ENCODE measurements at places on chromosomes 4 and X.
A peak's percentile ranks its signal among the peaks of the same experiment; 100 is the strongest.

DNA sequence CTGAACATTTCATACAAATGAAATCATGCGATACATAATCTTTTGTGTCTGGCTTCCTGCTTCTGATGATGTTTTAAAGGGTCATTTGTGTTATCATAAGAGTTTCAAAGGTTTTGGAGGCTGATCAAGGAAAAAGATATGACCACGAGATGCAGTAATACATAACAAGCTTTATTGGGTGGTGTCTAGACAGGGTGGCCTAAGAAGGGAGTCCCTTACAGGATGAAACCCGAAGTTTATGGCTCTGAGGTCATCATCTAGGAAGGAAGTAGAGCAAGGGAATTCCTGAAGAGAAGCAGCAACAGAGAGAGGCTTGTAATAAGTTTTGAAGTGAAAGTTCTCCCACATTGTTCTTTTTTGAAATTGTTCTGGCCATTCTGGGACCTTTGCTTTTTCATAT is 40.8 kb upstream of the SOD3 start:
- DNase-seq, result no peak

DNA sequence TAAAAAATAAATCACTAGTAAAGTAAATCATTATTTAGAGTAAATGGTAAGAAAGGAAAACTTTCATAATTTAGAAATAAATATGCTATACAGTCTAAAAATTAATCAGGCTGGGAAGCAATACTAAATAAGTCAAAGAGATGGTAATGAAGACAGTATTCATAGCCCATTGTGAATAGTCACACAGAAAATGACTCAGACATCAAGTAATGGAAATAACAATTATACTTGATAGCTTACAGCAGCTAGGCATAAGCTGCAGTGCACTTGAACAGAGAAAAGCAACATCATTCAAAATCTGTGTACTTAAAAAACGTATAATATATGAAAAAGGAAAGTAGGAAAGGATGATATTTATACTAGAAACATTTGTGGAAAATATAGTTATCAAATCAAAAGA is 642.5 kb upstream of the GNPDA2 start:
- DNase-seq, result no peak

DNA sequence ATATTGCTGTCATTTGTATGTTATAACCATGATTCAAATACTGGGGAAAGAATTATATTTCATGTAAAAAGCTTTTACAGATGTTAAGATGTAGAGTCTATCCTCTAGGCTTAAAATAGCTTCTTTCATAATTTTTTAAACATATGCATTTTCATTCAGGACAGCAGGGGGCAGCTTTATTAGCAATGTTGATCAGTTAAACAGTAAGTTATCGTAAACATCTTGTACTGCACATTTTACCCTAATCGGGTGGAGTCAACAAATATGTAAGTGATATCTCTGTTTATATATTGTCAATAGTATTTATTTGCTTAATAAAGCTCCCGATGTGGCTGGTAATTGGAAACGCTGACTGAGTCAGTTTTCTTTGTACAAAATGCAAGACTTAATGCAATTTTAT is 142.5 kb upstream of the MED14 start:
- no peak for DNase-seq

GRCh38 chrX:154412468-154412867 is 1.1 kb downstream of the TAFAZZIN start:
- DNase-seq, result peak; percentile 37

DNA sequence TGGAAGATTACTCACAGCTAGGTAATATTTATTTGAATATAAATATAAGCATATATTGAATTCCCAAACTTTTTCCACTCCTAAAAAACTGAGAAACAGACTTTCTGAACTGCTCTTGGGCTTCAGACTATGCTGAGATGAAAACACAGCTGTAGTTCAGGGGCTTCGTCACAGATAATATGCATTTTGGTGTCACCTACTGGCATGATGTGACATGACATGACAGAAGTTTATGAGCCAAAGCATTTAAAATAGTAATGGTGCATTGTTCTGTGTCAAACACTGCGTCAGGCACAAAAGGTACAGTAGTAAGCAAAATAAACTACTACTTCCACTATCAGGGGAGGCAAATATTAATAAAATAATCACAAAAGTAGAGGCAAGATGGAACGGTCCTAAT is 171.3 kb downstream of the BTC start:
- DNase-seq, result peak; percentile 10

DNA sequence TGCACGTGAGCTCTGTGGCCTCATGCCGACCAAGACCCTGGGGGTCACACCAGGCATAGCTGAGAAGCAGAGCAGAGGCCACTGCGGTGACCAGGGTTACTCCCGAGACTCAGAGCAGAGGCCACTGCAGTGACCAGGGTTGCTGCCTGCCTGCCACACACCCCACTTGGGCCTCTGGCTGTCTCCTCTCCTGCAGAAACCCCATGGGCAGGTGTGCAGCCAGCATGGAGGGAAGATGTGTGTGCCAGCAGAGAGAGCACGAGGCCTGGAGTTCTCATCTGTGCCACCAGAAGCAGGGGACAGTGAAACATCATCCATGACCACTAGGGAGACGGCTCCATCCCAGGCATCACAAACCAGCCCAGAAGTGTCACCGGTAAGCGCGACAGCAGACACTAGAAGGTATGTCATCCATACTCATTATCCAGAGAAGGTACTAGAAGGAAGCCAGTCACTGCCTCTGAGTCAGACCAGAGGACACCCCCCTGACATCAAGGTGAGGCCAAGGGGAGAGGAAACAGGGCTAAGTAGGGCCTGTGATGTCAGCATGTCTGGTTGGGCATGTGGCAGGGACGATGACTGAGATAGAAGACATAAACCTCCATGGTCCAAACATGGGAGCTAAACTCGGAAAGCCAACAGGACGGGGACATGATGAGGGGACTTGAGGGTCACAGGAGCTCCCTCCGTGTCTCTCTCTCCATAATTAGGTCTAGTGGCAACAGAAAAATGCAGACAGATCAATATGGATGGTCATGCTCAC is 24.2 kb upstream of the SPON2 start:
- DNase-seq, result no peak

DNA sequence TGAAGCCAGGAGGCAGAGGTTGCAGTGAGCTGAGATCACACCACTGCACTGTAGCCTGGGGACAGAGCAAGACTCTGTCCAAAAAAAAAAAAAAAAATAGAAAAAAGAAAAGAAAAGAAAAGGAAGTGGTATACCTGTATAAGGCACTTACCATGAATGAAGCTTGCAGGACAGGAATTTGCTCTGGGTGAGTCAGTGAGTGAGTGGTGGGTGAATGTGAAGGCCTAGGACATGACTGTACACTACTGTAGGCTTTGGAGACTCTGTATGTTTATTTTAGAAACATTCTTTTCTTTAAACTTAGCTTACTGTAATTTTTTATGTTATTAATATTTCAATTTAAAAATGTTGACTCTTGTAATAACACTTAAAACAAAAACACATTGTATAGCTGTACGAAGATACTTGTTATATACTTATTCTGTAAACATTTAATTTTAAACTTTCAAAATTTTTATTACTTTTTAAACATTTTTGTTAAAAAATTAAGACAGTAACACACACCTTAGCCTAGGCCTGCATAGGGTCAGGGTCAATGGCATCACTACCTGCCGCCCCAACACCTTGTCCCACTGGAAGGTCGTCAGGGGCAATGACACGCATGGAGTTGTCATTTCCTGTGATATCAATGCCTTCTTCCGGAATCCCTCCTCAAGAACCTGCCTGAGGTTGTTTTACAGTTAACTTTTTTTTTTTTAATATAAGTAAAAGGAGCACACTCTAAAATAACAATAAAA is 78.7 kb downstream of the CLNK start:
- DNase-seq, result no peak

DNA sequence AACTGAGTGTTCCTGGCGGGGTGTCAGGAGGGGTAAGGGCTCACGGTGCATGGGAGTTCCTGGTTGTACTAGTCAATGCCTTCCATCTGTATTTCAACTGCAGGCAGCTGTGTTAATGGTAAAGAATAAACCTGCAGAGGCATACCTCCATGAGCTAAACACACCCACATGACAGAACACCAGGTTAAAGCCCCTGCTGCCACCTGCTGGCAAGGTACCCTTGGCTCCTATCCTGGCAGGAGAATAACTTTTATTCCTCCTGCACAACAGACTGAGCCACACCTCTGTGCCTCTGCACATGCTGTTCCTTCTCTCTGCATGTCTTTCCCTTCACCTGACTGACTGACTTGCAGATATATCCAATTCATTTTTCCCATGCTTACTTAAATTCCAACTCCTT is 11.1 kb downstream of the ITIH6 start:
- peak; percentile 50 for DNase-seq

- DNase-seq, result no peak
Observed at GRCh38 chr4:75565481-75565880, 9.6 kb downstream of the ODAPH start.

- DNase-seq, result no peak
Observed at GRCh38 chr4:164821711-164822110, 55.3 kb upstream of the APELA start.

GRCh38 chr4:93748373-93749291 is 79.9 kb upstream of the ATOH1 start:
- DNase-seq, result no peak

GRCh38 chrX:110168585-110168984 is 149.3 kb downstream of the AMMECR1 start:
- DNase-seq, result no peak

GRCh38 chrX:110000847-110001713 is 1.8 kb upstream of the TMEM164 start:
- DNase-seq, result peak; percentile 27

- DNase-seq, result no peak
Observed at GRCh38 chr4:8319731-8320385, 50.3 kb downstream of the HTRA3 start.

DNA sequence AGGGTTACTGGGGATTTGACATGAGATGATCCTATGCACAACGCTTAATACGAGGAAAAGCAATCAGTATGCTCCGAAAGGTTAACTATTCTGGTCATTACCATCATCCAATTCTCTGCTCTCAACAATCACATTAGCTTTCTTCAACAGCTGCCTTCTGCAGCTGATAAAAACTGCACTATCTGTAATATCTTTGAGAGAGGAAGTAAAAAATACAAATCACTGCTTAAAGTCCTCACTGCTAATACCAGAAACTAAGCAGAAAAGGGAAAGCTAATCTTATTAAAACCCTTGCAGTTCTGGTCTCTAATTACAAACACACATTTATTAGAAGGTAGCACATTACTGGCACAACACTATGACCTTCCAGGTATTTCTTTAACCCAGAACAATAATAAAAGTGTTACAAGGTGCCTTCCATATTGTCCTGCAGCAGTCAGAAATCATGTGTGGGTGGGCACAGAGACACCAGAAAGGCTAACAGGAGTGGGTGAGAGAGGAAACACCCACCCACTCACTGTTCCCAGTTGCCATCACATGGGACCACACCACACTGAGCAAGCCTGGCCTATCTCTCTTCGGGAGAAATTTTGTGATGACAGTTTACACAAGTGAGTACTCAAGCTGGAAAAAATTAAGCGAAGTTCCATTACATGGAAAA is 71.0 kb downstream of the RELL1 start:
- no peak for DNase-seq

DNA sequence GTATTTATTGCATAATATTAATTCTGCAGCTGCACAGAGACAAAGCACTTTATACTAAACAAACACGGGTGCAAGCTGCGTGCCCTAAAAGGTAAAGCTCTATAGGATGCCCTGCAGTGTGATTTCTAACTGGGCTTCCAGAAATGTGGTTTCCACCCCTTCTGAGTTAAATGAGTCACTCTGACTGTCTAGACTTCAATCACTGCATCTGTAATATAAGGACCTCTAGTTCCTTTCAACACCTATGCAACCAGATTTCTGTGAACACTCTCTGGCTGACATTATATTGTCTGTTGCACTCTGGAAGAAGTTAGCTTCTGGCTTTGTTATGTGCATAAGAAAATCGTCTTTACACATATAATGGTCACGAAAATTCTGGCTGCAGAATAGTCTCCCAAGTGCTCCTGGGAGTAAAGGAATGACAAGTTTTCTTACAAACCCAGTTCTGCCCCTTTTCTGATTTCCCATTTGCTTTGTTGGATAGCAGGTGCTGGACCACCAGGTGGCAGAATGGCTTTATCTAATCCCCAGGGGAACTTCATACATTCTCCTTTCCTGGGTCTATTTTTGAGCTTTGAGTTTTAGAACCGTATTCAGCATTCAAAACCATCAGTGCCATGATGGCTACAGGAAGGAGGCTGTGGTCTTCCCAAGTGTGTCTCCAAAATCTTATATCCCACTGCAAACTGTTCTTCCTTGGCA is 842.2 kb downstream of the STIM2 start:
- no peak for DNase-seq

DNA sequence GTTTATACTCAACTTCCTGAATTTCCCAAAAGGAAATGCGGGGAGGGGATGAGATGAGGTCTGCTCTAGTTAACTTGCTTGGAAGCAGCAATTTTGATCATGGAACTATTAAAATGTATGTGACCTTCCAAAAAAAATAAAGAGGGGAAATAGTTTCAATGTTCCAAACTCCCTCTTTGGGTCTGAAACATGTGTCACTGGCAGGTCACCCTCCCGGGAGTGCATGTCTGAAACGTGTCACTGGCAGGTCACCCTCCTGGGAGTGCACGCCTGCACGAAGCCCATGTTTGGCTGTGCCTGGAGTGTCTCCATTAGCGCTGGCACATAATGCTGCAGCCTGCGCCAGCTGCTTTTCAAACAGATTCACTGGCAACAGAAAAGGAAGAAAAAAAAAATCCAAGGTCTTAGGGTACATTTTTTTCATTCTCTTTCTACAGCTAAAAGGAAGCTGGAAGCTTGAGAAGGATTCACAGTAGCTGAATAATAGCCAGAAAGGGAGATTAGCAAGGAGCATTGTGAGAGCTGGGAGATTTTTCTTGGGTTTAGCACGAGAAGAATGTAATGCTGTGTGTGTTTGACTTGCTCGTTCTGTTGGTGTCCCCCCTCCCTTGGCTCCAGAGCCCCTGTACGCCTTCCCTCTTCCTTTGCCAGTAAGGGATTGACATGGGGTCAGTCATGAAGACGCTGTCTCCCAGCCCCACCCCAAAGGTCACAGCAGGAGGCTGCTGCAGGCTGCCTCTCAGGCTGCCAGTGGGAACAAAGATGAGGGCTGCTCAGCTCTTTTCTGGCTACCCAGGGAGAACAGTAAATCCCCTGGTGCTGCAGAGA is 39.2 kb upstream of the TLR3 start:
- DNase-seq, result no peak

Measured in CD4-positive, alpha-beta T cell treated with Interferon alpha-2 for 1 hour (primary cell).